ENCODE measurements at places on chromosomes 1 and 21. TPM values are rescaled to one million over a fixed set of nuclear protein-coding genes. Genes with fewer than 3 reads are reported as not detected.

The PTPRU gene
- total RNA-seq: 1.1 TPM

The KCNQ4 gene
- 2.3 TPM for total RNA-seq

The C8A gene
- total RNA-seq: not detected

The ZFP69B gene
- total RNA-seq: 11.1 TPM

The IKBKE gene
- total RNA-seq: 36.0 TPM

The NEXN gene
- not detected for total RNA-seq

The FALEC gene
- total RNA-seq: not detected

The KIF14 gene
- total RNA-seq: 15.2 TPM

The DMRTA2 gene
- 0.04 TPM for total RNA-seq

The FCRL3 gene
- total RNA-seq: 24.7 TPM

The EPHA2 gene
- total RNA-seq: not detected

The CR2 gene
- not detected for total RNA-seq

The RIPPLY3 gene
- total RNA-seq: not detected

The SLAMF1 gene
- total RNA-seq: 0.30 TPM

The NHLH2 gene
- total RNA-seq: not detected

The TMEM200B gene
- not detected for total RNA-seq

The DNALI1 gene
- not detected for total RNA-seq

The ZNHIT6 gene
- total RNA-seq: 28.0 TPM

The PATJ gene
- total RNA-seq: not detected

The SLC27A3 gene
- total RNA-seq: 4.4 TPM

The OR2L3 gene
- not detected for total RNA-seq

The TMOD4 gene
- total RNA-seq: 0.52 TPM

The ZBED6 gene
- total RNA-seq: 34.7 TPM

The IGSF21 gene
- not detected for total RNA-seq

The OPRD1 gene
- not detected for total RNA-seq

The DNAJC8 gene
- total RNA-seq: 71.8 TPM

The S100A1 gene
- 15.9 TPM for total RNA-seq

The VASH2 gene
- not detected for total RNA-seq

The PPIH gene
- total RNA-seq: 42.1 TPM

The BCAN gene
- not detected for total RNA-seq

The CCT8 gene
- total RNA-seq: 242 TPM

The TMEM51 gene
- total RNA-seq: not detected

The AMY2A gene
- total RNA-seq: not detected

The QSOX1 gene
- total RNA-seq: 10.0 TPM

The CTSS gene
- total RNA-seq: 160 TPM

The GREM2 gene
- not detected for total RNA-seq

The CLCA2 gene
- not detected for total RNA-seq

The KCNE2 gene
- total RNA-seq: not detected

The C8B gene
- total RNA-seq: not detected

The BARHL2 gene
- not detected for total RNA-seq

The PTPN7 gene
- total RNA-seq: 39.2 TPM

The NPHS2 gene
- not detected for total RNA-seq

The KRTAP11-1 gene
- total RNA-seq: not detected

The MMEL1 gene
- not detected for total RNA-seq

The TRMT13 gene
- 39.3 TPM for total RNA-seq

The OR6N2 gene
- not detected for total RNA-seq

The ALPL gene
- total RNA-seq: 0.36 TPM

Measured in Karpas-422 (cell line).